GM04503 (cell line): ENCODE measurements at places on chromosomes 2 and 18.

DNA sequence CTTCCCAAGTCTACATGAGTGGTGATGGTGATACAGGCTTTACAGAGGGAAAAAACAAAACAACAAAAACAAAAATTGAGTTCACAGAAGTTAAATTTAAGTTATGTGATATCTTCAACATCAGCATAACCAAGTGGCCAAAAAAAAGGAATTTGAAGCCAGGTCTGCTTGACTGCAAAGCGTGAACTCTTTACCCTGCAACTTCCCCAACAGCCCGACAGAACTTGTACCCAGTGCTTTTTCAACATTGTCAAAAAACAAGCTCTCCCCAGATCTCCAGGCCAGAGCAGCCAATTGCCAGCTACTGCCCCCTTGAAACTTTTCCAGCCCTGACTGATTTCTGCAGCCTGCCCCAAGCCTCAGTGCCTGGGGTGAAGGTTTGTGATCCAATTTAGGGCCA, 76.7 kb downstream of the RNF144A start:
- DNase-seq = no peak

- DNase-seq = no peak
These were observed 32.8 kb upstream of the IL36G start for GRCh38 chr2:112944971-112945370.

- no peak for DNase-seq
These were observed 65.0 kb downstream of the NOL4 start for GRCh38 chr18:34159691-34160185.

DNA sequence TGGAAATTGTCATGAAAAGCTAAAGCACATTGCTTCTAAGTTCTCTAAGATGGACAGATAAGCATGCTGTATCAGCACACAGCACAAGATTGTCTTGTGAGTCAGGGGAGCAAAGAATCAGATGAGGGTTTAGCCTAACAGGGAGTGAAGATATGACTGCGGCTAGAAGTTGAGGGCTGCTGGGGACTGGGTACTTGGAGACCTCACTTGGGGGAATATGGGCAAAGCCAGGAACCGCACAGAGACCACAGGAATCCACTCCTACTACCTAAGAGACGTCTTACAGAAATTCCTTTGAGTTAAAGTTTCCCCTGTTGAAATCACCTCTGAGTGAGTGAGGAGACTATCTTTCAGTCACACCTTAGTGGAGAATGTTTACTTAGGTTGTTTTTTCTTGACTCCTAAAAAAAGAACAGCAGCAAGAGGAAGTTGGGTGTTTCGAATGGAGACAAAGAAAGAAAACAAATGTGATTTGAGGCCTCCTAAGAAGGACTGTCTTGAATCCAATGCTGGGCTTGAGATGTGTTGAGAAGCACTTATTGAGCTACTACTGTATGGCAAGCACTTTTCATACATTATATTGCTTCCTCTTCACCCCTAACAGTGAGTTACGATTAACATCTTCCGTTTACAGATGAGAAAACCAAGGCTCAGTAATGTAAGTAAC, 100.7 kb downstream of the ANKRD44 start:
- DNase-seq = no peak

DNA sequence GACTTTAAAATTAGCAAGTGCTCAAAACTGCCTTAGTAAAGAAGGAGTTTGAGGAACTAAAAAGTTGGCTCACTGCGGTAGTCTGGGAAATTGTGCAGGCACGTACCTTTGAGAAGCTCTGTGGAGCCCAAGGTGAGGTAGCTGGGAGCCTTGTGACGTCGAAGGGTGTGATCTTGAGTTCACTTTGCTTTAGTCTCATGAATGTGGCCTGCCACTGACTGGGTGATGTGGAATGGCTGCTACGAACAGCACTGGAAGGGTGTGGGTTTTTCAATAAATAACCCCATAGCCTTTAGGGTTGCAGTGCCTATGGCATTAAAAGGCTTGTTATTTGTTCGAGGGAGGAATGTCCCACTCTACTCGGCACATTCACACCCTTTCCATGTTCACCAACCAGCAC, 312.3 kb downstream of the PRKCE start:
- no peak for DNase-seq

DNA sequence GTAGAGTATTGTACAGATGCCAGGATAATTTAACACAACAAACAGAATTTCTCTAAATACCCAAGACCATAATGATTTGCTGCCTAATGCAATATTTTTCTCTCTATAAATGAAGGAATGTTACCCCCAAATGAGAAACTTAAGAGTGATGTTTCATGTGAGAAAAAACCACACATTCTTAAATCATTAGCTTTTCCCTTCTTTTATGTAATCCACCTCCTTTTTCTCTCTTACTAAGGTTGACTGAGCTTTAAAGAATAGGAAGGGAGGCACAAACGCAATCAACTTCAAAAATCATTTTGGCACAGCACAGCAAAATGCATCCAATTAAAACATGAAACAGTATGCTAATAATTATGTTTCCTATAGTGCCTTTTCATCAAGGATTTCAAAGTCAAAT, 698.1 kb upstream of the CDH2 start:
- peak; percentile 20 for DNase-seq

DNA sequence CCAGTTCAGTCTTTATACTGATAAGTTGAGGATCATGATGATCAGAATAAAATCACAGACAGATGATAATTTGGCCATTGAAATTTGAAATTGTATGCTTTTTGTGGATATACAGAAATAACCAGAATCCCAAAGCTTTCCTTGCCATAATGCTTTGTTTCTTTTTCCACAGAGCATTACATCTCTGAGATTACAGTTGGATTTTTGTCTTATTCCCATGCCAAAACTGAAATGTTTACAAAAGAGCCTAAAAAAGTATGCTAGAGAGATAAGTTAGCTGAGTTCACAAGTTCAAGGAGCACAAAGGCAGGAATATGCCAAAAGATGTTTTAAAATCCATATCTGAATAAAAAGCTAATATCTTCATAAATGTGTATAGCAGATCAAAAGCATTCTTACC, 321.3 kb downstream of the PID1 start:
- DNase-seq = no peak

DNA sequence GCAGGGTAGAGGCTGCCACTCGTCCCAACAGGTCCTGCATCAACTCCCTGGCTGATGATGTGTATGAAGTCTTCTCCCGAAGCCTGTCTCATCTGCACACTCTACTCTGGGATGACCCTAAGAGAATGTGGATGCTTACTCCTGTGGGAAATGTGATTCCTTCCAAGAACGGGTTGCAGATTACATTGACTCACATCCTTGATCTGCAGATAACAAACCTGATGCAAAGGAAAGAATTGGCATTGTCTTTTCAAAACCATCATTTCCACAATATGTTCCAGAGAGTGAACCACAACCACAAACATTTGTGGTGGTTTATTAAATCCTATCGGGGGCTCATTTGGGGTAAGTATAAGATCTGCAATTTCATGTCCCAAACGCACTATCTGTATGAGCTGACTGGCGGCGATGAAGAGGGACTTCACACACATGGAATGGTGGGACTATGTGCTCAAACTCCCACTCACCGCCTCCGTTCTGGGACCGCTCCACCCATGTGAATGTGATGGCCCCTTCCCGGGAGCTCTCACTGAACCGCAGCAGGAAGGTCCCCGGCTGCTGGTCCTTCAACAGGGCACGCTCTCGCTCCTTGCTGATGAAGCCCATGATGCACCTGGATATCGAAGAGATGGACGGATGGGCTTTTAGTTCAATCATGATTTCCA, 35.5 kb downstream of the STAT1 start:
- DNase-seq = no peak

GRCh38 chr18:29062921-29063320, 886.0 kb upstream of the CDH2 start:
- no peak for DNase-seq

- DNase-seq = peak; percentile 47
These were observed 252.5 kb downstream of the ETAA1 start for GRCh38 chr2:67649331-67650261.

DNA sequence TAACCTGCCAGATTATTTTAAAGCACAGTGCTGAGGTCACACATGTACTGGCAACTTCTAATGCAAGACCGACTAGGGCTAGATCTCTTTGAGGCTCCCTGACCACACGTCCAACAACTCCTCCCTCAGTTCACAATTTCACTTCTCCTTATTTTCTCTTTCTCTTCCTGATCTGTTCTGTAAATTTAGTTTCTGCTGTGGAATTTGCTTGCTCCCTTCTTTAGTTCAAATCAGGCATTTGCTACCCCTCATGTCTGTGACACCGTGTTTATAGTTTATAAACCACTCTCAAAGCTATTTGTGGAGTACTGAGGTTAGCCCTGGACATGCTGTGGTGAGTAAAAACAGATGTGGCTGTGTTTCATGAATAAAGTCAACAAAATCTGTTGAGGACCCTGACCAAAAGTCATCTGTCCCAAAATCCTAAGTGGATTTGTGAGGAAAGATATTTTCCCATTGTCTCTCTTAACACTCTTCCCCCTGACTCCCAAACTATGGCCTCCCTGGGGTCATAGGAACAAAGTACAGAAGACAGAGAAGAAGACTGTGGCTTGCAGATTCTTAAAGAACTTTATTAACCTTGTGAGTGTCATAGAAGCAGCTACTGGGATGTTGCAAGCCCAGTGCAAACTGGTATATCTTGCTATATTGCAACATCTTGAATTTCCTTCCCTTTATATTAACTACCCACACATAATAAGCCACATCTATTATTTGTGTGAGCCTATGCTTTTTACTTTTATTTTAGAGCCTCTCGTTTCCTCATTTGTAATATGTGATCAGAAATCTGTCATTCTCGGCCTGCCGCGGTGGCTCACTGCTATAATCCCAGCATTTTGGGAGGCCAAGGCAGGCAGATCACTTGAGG, 3.5 kb upstream of the NAGK start:
- no peak for DNase-seq

DNA sequence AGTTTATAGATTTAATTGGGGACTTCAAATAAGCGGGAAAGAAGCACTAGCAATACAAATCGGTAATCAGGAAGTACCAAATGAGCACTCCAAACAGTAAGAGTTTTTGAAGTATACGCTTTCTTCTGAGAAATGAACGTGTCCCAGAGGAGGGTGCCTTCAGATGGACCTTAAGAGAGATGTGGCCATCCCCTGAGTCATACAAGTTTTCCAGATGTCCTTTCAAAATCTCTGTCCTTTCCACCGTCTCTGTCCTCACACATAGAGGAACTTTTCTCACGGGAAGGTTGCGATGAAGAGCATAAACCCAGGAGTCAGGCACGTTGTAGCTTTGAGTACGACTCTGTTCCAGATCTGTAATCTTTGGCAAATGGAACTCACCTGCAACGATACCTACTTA, 1.7 kb upstream of the SMAD2 start:
- no peak for DNase-seq

GRCh38 chr2:17313261-17313660, 205.0 kb downstream of the RAD51AP2 start:
- DNase-seq = no peak

DNA sequence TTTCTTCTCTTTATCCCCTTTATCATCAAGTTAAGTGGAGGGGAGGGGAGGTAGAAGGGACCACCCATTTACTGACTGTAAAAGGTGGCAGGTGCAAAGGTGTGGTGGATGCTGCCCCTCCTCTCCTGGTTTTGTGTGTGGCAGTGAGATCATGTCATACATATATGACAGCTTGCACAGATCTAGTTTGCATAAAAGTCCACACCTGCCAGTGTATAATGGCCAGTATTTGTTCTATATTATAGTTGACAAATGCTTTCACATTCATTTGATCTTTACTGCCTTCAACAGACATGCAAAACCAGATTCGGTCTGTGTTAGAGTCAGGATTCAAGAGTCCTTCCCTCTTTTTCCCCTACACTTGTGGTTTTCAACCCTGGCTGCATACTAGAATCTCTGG, 55.1 kb downstream of the TGFA start:
- no peak for DNase-seq

DNA sequence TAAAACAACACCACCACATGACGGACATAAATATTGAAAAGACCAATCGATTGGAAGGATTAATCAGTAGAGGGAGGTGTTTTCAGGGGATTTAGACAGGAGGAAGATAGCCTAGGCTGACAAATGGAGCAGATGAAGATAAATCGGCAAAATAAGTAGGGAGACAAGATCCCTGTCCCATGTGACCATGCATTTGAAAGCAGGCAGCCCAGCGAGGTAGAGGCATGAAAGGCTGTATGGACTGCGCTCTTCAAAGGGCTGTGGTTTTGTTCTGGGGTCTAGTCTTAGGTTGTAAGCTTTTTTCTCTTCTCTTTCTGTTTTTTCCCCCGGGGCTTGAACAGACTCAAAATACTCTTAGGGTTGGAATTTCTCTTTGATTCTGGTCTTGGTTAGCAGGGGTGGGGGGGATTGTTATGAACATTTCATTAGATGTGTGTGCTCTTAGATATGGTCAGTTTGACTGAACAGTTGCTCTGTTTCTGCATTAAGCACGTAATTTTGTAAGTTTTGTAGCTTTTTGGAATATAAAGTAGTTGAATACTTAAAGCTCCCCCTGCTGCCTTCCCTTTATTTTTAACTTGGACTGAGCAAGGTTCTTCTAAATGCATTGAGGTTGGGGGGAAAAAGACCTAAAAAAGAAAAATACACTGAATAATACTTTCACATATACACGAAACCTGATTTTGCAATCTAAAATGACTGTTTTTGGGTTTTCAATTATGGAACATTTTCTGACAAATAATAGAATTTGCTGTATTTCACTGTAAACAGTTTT, 32.2 kb downstream of the ZNF532 start:
- no peak for DNase-seq

GRCh38 chr2:206273905-206274304, 558 bp upstream of the ZDBF2 start:
- DNase-seq = no peak

DNA sequence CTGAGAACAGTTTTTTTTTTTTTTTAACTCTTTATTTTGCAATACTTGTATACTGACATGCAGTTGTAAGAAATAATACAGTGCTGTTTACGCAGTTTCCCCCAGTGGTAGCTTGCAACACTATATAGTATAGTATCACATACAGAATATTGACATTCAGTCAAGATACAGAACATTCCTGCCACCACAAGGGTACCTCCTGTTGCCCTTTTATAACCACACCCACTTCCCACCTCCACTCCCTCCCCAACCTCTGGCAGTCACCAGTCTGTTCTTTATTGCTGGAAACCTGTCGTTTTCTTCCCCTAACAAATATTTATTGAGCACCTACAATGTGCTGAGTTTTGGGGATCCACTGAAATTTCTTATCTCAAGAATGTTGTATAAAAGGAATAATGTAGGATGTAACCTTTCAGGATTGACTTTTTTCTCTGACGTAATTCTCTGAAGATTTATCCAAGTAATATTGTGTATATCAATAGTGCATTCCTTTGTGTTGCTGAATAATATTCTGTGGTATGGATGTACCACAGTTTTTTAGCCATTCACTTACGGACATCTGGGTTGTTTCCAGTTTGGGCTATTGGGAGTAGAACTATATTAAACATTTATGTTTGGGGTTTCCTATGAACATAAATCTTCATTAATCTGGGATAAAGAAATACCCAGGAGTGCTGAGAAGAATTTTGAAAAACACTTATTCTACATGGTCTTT, 51.4 kb upstream of the EML6 start:
- DNase-seq = no peak
